Ascending aorta (tissue), 2 donors: ENCODE measurements at places on chromosomes 11 and 22. TPM values are rescaled to one million over a fixed set of nuclear protein-coding genes. Genes with fewer than 3 reads are reported as not detected.

RASL10A gene
- not detected for total RNA-seq

MUC2 gene
- total RNA-seq, result 0.11 TPM

LRRC56 gene
- total RNA-seq, result not detected

CECR2 gene
- total RNA-seq, result 1.4 TPM

PTPRCAP gene
- 26.6 TPM for total RNA-seq

COX8A gene
- 520 TPM for total RNA-seq

PGR gene
- total RNA-seq, result 31.1 TPM

LDHAL6A gene
- total RNA-seq, result not detected

OR51E2 gene
- total RNA-seq, result 2.0 TPM

IGLL1 gene
- total RNA-seq, result not detected
